CD4-positive, alpha-beta memory T cell (primary cell): ENCODE measurements at places on chromosomes 2 and 18. TPM values are rescaled to one million over a fixed set of nuclear protein-coding genes. Genes with fewer than 3 reads are reported as not detected.

ACTR1B gene
- polyA plus RNA-seq: 12.0 TPM

SMCHD1 gene
- 60.9 TPM for polyA plus RNA-seq

KATNAL2 gene
- not detected for polyA plus RNA-seq

STPG4 gene
- polyA plus RNA-seq: not detected

ABCG5 gene
- polyA plus RNA-seq: not detected

MPV17 gene
- 125 TPM for polyA plus RNA-seq

IL36A gene
- 0.56 TPM for polyA plus RNA-seq

GPBAR1 gene
- 0.17 TPM for polyA plus RNA-seq

DNA sequence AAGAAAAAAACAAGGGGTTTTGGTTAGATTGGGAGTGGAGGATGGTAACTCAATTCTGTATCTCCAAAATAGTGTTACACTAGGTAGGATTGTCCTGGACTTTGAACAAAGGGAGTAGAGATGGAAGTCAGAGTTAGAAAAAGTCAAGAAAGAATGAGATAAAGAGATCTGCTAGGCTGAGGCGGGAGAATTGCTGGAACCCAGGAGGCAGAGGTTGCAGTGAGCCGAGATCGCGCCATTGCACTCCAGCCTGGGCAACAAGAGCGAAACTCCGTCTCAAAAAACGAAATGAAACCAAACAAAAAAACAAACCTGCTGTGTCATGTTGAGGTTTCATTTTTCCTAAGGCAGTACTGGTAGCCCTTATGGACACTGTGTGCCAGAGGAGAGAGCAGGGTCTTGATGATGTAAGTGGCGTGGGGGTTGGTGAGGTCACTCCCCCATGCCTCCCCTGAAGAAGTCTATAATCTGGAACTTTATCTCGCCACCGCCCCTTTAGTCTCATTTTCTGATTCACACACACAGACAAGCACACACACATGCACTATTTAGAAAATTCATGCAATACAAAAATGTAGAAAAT, 10.5 kb downstream of the DRC1 start:
- H3K4me1 ChIP-seq: no peaks in the 10 kb centered on the region
- DNase-seq: no peak
- no peaks in the 10 kb centered on the region for H3K27me3 ChIP-seq
- H3K27ac ChIP-seq: no peak overlapping the region
- no peak overlapping the region for H3K4me3 ChIP-seq

DNA sequence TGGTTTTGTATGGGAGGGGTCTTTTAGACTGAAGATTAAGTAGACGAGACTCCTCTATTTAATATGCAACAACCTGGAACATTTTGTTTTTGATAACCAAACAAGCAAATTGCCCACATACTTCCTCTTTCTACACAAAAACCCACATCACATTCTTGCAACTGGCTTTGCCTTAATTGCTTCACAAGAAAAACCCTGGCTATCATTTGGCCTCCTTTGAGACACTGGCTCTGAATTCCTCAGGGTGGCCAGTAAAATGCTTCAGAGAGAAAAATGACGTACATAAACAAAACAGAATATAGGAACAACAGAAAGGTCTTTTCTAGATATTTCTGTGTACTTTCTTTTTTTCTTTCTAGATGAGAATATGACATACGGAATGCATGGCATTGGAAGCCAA, 103.0 kb downstream of the TRIB2 start:
- no peak for DNase-seq
- H3K27ac ChIP-seq: no peak overlapping the region
- no peaks in the 10 kb centered on the region for H3K36me3 ChIP-seq
- H3K4me3 ChIP-seq: no peak overlapping the region
- peaks cover 54% of the 10 kb centered on the region for H3K4me1 ChIP-seq

DNA sequence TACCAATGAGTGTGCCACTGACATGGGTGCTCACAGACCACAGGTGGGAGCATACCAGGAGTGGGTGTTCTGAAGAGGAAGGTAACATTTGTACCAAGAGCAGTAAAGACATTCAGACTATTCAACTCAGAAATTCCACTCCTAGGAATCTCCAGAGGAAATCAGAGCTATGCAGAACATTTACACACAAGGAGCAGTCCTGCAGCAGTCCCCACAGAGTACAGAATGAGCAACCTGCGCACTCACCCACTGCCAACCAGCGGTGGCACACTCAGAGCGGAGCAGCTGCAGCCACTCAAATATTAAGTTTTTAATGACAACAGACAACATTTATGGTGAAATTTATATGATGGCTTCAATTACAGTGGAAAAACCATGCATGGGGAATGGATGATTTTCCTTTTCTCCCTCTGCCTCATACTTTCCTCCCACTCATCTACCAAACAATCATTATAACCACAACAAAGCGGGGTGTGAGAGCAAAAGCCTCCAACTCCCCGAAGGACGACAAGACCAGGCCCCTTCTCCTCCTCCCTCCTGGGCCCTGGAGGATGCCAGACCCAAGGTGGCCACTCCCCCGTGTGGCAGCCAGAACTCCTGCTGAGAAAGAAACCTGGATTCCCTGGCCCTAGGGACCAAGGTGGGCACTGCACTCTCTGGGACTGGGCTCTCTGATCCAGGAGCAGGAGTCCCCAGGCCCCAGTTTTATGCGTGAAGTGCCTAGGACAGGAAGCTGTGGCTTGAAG, 5.4 kb downstream of the HS6ST1 start:
- no peak for DNase-seq
- no peaks in the 10 kb centered on the region for H3K27me3 ChIP-seq
- no peaks in the 10 kb centered on the region for H3K36me3 ChIP-seq
- H3K4me3 ChIP-seq: no peak overlapping the region
- H3K27ac ChIP-seq: no peak overlapping the region
- H3K4me1 ChIP-seq: peaks cover 32% of the 10 kb centered on the region

GRCh38 chr2:11213090-11213638, 57.9 kb downstream of the SLC66A3 start:
- H3K27ac ChIP-seq: no peak overlapping the region
- no peaks in the 10 kb centered on the region for H3K4me1 ChIP-seq
- peaks cover 17% of the 10 kb centered on the region for H3K36me3 ChIP-seq

- DNase-seq: no peak
- no peaks in the 10 kb centered on the region for H3K4me1 ChIP-seq
- H3K27me3 ChIP-seq: no peaks in the 10 kb centered on the region
- no peak overlapping the region for H3K27ac ChIP-seq
- no peak overlapping the region for H3K4me3 ChIP-seq
- H3K36me3 ChIP-seq: peaks cover 4% of the 10 kb centered on the region
Observed at GRCh38 chr2:17719562-17720371, 33.8 kb downstream of the SMC6 start.

DNA sequence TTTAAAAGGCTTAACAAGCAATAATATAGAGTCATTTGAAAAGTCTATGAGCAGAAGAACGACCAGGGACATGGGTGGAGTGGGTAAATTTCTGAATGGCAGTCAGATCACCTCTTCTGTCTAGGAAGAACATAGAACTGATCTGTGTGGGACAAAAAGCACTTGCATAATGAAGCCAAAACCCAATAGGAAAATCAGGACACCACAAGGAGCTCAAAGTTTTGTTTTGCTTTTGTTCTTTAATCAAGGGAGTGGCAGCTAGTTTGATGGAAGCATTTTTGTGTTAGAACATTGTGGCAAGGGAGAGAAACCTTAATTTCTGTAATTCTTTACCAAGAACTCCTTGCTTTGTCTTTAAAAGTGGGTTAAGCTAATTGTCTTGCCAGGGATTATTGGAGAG, 240.2 kb upstream of the TANK start:
- no peak for DNase-seq
- no peak overlapping the region for H3K27ac ChIP-seq
- no peaks in the 10 kb centered on the region for H3K4me1 ChIP-seq
- H3K4me3 ChIP-seq: no peak overlapping the region
- H3K36me3 ChIP-seq: no peaks in the 10 kb centered on the region

DNA sequence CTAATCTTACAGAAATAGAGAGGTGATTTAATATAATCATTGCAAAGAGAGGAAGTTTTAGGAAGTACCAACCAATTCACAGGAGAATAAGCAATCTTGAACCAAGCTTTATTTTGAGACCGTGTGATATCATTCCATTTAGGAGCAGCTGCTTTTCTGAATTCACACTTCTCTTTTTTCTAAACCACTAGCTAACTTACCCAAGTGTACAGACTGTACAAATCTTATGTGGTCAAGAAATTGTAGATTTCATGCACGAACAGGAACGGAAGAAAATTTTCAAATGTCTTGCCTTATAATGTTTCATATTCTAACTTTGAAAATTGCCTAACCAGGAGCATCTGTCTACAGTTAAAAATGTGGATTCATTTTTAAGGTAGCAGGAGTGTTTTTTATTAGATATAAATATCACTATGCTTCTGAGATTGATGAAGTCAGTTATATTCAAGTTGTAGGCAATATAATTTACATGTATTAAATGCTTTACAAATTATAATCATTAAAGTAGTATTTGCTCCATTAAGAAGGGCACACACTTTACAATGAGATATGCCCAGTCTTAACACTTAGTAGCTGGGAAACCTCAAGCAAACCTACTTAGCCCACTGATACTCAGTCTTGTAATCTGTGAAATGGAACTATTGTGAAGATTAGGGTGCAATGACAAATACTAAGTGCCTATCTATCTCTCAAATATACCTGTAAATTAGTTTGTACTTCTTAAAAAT, 302.2 kb upstream of the STON1 start:
- no peak overlapping the region for H3K4me3 ChIP-seq
- H3K27ac ChIP-seq: no peak overlapping the region
- H3K27me3 ChIP-seq: no peaks in the 10 kb centered on the region
- no peaks in the 10 kb centered on the region for H3K36me3 ChIP-seq

- H3K27me3 ChIP-seq: no peaks in the 10 kb centered on the region
- no peak overlapping the region for H3K4me3 ChIP-seq
- H3K36me3 ChIP-seq: no peaks in the 10 kb centered on the region
- H3K4me1 ChIP-seq: no peaks in the 10 kb centered on the region
- no peak for DNase-seq
- H3K27ac ChIP-seq: no peak overlapping the region
Observed at GRCh38 chr2:192208848-192209247, 14.1 kb upstream of the TMEFF2 start.

GRCh38 chr2:38427054-38427453, 50.0 kb upstream of the ATL2 start:
- no peak overlapping the region for H3K27ac ChIP-seq
- no peak overlapping the region for H3K4me3 ChIP-seq
- DNase-seq: no peak
- H3K27me3 ChIP-seq: no peaks in the 10 kb centered on the region
- H3K36me3 ChIP-seq: no peaks in the 10 kb centered on the region
- H3K4me1 ChIP-seq: no peaks in the 10 kb centered on the region

DNA sequence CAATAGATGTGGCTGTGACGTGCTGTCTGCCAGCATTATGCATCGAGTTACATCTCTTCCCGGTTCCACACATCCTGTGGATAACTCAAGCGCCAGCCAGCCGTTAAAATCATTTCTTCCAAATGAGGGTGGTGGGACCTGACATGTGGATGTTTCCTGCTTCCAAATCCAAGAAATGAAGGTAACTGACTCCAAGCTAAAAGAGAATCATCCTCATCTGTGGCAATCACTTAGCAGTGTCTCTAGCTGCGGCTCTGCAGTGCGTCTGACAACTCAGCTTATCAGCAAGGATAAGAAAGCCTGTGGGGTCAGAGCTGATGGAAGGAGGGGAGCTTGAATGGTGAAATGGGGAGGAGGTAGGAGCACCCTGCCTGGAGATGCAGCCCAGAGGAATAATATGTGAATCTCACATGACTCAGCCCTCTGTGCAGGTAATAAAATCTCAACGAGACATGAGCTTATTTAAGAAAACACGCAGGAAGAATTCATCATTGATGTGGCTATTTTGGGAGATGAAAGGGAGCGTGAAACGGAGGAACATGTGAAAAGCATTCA, 382.2 kb upstream of the TRIB2 start:
- no peaks in the 10 kb centered on the region for H3K27me3 ChIP-seq
- H3K27ac ChIP-seq: no peak overlapping the region
- no peaks in the 10 kb centered on the region for H3K36me3 ChIP-seq
- DNase-seq: peak; percentile 16
- H3K4me1 ChIP-seq: peaks cover 5% of the 10 kb centered on the region

DNA sequence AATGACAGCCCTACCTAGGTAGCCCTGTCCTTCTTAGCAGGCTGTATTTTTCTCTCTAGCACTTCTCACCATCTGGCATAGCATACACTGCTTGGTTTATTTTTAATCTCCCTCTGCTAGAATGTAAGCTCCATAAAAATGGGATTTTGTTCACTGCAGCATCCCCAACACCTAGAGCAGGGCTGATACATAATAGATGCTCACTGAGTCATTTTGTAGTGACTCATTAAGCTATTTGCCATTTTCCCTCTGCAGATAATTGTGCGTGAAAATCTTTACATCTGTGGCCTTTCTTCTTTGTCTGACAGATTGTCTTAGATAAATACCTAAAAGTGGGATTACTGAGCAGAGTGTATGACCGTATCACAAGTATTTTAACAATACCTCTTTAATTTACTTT, 82.5 kb downstream of the CERS6 start:
- DNase-seq: no peak
- H3K4me3 ChIP-seq: no peak overlapping the region
- H3K27me3 ChIP-seq: no peaks in the 10 kb centered on the region
- peaks cover 9% of the 10 kb centered on the region for H3K4me1 ChIP-seq
- H3K27ac ChIP-seq: no peak overlapping the region

DNA sequence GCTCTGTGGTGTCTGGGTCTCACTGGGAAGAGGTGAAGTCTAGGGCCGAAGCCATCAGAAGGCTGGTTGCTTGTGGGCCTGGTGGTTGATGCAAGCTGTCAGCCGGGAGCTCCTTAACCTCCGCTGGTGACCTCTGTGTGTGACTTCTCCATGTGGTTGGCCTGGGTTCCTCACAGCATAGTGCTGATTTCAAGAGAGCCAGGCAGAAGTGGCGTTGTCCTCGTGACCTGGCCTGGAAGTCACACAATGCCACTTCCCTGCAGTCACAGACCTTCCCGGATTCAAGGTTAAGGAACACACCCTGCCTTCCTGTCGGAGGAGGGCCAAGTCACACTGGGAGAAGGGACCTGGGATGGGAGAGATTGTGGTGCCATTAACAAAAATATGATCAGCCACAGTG, 303.7 kb upstream of the HS6ST1 start:
- no peak overlapping the region for H3K27ac ChIP-seq
- H3K4me3 ChIP-seq: no peak overlapping the region

DNA sequence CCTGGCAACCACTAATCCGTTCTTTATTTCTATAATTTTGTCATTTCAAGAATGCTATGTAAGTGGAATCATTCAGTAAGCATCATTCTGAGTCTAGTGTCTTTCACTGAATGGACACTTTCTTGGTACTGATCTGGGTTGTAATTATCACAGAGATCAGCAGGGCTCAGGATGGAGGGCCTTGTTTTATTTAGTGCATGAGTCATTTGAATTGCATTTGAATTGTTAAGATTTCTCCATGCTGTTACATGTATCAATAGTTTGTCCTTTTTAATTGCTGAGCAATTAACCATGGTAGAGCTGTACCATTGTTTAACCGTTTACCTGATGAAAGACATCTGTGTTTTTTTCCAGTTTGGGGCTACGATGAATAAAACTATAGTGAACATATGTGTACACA, 256.4 kb downstream of the THSD7B start:
- no peak overlapping the region for H3K4me3 ChIP-seq
- H3K27me3 ChIP-seq: no peaks in the 10 kb centered on the region
- no peaks in the 10 kb centered on the region for H3K36me3 ChIP-seq
- H3K27ac ChIP-seq: no peak overlapping the region
- DNase-seq: no peak

GRCh38 chr2:237452861-237453260, 34.2 kb upstream of the MLPH start:
- no peaks in the 10 kb centered on the region for H3K27me3 ChIP-seq
- DNase-seq: no peak
- H3K4me1 ChIP-seq: no peaks in the 10 kb centered on the region
- no peak overlapping the region for H3K4me3 ChIP-seq

GRCh38 chr2:192043216-192043870, 151.4 kb downstream of the TMEFF2 start:
- DNase-seq: no peak
- H3K4me3 ChIP-seq: no peak overlapping the region
- H3K36me3 ChIP-seq: no peaks in the 10 kb centered on the region
